ENCODE measurements at places on chromosomes 1 and 21.

DNA sequence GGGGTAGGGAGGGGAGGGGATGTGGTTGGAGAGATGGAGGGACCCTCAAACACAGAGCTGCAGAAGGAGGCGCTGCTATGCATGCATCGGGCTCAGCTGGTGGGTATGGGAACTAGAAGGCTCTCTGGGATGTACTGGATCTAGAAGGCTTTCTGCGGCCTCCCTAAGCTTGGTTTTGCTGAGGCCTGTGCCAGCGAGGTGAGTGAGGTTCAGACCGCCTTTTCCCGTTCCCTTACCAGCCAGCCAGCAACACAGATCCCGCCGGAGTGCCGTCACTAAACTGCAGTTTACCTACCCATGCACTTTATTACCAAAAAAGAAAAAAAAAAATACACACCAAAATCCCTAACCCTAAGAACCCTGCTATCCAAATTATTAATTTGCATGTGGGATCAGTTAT lies 180.2 kb downstream of the PRDM16 start:
- no peak for DNase-seq

DNA sequence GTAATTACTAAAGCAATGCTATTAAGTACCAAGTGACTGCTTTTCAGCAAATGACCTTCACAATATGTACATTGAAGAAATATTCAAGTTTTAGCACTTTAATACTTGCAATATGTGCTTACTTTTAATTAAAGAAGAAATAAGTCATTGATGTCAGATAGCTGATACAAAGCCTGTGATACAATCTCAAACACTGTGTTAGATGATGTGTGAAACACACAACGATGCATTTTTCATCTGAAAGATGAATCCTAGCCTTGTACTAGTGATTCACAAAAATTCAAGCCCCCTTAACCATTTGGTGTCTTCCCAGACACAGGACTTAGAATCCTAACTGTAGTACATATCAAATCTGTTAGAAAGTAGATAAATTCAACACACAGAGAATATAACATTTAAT lies 724.1 kb upstream of the ADAMTS5 start:
- no peak for DNase-seq

DNA sequence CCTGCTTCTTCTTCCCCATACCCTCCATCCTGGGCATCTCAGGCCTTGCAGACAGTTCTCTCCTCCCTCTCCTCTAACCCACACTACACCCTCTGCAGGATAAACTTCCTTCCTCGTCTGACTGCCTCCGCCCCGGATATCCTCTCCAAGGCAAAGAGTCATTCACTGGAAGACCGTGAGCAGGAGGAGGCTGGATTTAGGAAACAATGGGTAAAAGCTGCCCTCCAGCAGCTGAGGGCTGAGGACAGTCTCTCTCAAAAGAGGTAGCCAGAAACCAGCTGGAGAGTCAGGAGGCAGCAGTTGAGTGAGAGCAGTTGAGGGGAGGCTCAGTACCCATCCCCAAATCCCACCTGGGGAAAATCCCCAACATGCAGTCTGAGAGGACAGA lies 1.4 kb downstream of the CSRP1 start:
- no peak for DNase-seq

- no peak for DNase-seq
Observed at GRCh38 chr1:226274138-226274537, 34.8 kb downstream of the LIN9 start.

DNA sequence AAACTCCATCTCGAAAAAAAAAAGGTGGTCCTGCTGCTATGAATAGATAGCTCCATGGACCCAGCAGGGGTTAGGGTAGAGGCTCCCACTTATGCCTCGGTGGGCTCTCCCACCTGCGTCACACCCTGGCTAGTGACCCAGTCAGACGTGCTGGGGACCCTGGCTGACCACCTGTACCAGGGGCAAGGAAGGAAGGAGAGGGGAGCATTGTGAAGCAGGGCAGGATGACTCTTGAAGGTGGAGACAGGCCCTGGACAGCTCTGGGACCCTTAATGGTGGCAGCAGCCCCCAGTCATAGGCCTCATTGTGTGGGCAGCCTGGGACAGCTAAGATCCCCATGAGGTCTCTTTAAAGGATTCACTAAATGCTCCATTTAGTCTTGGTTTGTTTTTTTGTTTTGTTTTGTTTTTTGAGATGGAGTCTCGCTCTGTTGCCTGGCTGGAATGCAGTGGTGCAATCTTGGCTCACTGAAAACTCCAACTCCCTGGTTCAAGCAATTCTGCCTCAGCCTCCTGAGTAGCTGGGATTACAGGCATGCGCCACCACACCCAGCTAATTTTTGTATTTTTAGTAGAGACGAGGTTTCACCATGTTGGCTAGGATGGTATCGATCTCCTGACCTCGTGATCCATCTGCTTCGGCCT lies 10.4 kb upstream of the SNAPIN start:
- DNase-seq = no peak

DNA sequence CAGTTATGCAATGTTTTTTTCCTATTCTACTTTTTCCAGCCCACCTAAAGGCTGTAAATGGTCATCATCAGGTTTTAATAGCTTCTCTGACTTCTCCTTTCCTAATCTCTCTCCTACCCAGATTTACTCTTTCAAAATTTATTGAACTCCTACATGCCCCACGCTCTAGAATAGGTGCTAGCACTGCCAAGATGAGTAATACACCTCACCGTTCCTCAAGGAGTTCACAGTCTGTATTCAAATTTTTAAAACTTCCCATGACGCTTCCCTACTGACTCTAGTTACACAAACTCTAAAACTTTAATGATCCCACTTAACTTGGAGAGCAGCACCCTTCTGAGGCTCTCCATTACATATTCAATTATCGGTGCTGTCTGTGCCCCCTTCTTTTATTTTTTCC lies 51.6 kb downstream of the ALG14 start:
- DNase-seq = no peak

- DNase-seq = no peak
Observed at GRCh38 chr1:150813028-150813707, 5.1 kb upstream of the CTSK start.

GRCh38 chr1:159077120-159077961 lies 775 bp upstream of the AIM2 start:
- DNase-seq = no peak

- no peak for DNase-seq
Observed at GRCh38 chr1:18820791-18821641, 38.4 kb downstream of the TAS1R2 start.

GRCh38 chr1:165633614-165634013 lies 2.6 kb downstream of the MGST3 start:
- no peak for DNase-seq

DNA sequence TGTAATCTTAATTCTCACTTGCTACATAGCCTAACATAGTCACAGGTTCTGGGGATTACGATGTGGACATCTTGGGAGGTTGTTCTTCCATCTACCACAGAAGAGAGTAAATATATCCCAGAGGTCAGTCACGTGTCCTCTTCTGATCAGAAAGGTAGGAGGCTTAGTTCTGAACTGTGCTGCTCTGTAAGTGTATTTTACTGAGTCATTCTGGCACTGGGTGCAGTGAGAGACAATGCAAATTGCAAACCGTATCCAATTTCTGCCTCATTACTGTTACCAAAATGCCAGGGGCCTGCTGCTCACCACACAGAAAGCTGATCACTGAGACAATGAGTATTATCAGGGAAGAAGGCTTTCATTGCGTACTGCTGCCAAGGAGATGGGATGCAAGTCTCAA lies 104.0 kb downstream of the GABPA start:
- no peak for DNase-seq

DNA sequence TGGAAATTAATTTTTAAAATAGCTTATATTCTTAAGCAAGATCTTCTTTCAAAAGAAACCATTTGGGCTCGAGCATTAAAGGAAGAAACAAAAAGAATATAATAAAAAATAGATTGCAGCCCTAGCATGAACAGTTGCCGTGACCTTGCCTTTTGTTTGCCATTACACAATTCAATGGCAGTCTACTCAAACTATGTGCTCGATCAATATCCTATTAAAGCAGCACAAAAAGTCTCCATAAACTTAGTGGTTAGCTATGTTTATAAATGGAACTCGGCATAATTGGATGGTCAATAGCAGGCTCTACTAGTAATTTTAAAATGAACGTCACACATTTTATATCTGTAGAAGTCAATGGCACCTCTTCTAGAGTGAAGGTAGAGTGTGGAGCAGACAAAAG lies 256.5 kb downstream of the NFIA start:
- no peak for DNase-seq

- DNase-seq = no peak
Observed at GRCh38 chr1:44030605-44031251, 534 bp downstream of the SLC6A9 start.

- DNase-seq = no peak
Observed at GRCh38 chr1:53128401-53128800, 14.0 kb downstream of the SLC1A7 start.

All from cortex of kidney (tissue), 1 donor.